Activated T-cell treated with anti-CD3 and anti-CD28 coated beads, Interleukin-2, amount 50 U/mL, for 24 hours (primary cell): ENCODE measurements at places on chromosomes 2 and 18.
A peak's percentile ranks its signal among the peaks of the same experiment; 100 is the strongest.

- no peak for DNase-seq
These were observed 167.7 kb downstream of the CAMKMT start for GRCh38 chr2:44529448-44529847.

DNA sequence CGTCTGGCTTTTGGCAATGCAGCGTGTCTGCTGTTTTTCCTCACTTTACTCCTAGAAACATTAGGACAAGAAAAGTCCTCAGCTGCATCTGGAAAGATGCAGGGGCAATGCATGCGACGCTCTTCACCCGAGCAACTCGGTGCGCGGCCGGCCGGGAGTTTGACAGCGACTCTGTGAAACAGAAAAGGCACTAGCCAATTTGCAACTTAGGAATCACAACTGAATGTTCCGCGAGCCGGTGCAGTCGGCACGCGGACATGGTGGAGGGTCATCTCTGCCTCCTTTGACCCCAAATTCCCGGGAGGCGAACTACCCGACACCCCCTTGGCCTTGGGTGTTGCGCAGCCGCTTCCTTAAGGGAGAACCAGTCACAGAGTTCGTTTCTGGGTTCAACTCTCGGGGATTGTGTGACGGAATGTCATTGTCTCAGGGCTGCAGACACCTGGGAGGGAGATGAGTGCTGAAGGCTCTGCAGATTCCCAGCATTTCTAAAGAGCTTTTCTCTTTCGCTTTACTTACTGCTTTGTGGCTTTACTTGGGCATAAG lies 9.8 kb downstream of the NR4A2 start:
- no peak for DNase-seq

DNA sequence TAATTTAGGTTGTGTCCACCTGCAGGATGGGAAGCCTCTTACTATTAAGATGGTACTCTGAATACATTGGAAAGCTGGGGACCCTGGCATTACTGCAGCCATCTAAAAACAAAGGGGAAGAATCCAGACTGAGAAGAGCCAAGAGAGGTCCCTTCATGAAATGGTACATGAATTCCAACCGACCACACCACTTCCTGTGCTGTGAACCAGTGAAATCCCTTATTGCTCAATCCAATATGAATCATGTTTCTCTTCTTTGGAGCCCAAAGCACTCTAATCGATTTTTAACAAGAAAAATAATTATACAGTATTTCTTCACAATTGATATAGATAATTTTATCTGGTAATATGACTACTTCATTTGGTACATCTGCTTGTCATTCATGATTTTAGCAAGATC lies 479.7 kb upstream of the RAB6C start:
- no peak for DNase-seq

DNA sequence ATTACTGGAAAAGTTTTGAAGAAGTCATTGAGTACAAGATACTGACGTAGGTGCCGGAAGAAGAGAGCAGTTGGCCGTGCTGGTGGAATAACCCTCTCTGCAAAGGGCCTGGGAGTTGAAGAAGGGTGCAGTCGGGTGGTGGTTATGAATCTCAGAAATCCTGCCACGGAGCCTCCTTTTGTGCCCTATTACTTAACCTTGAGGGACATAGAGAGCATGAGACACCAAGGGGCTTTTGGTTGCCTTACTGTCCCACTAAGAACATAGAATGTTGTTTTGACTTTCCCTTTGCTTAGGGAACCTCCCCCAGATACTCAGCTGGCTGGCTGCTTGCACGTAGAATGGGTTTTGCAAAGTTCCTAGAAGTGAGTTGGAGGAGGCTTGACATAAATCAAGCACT lies 1.3 kb upstream of the CD28 start:
- DNase-seq: peak; percentile 59

DNA sequence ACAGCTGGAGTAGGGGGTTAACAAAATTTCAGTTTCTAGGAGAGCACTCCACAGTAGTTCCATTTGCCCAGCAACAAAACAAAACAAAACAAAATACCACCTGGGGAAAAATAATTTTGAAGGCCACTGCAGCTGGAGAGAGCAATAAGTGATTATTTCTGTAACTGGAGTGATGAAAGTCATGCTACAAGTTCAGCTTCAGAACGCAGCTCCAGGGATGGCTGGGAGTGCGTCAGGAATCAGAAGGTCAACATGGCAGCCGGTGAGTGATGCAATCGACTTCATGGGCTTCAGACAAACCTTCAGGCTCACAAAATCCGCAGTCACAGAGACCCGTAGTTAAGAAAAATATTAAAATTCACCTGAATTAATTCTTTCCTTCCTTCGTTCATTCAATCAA lies 41.0 kb downstream of the ABHD3 start:
- no peak for DNase-seq

GRCh38 chr2:33336036-33336625 lies 140.3 kb upstream of the RASGRP3 start:
- DNase-seq: no peak

- peak; percentile 47 for DNase-seq
These were observed 23.5 kb upstream of the RPL37A start for GRCh38 chr2:216474925-216475670.

GRCh38 chr2:75573145-75573878 lies 12.6 kb upstream of the EVA1A start:
- DNase-seq: no peak

GRCh38 chr2:197191940-197192322 lies 118.6 kb downstream of the ANKRD44 start:
- DNase-seq: no peak

DNA sequence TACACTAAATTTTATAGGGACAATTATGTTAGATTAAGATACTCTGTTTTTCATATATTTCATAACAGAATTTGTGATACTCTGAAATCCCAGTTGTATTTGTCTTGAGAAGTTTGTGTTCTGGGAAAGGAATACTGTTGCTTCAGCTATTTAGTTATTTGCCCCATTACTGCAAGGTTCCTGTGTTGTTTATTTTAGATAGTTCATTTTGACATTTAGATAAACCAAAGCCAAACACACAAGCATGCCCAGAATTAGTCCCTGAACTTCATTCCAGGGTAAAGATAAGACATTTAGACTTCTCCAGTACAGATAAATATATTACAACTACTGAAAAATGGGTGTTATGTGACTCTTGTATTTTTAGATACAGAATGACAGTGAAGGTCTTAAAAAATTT lies 74.7 kb downstream of the BMPR2 start:
- no peak for DNase-seq

DNA sequence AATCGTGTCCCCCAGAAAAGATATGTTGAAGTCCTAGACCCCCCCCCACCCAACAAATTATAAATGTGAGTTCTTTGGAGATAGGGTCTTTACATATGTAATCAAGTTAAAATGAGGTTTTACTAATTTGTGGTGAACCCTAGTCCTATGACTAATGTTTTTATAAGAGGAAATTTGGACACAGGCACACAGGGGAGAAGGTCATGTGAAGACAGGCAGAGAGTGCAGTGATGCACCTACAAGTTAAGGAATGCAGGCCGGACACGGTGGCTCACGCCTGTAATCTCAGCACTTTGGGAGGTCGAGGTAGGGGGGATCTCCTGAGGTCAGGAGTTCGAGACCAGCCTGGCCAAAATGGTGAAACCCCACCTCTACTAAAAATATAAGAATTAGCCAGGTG lies 5.8 kb upstream of the PMAIP1 start:
- DNase-seq: no peak
